Foreskin fibroblast (primary cell): ENCODE measurements at places on chromosomes 16 and 17.

GRCh38 chr16:87679593-87680271 lies 77.4 kb downstream of the JPH3 start:
- no peak for DNase-seq

- DNase-seq = no peak
These were observed 4.9 kb upstream of the RASD1 start for GRCh38 chr17:17500999-17501605.

GRCh38 chr17:55056526-55056925 lies 88.0 kb downstream of the STXBP4 start:
- DNase-seq = peak; percentile 4

DNA sequence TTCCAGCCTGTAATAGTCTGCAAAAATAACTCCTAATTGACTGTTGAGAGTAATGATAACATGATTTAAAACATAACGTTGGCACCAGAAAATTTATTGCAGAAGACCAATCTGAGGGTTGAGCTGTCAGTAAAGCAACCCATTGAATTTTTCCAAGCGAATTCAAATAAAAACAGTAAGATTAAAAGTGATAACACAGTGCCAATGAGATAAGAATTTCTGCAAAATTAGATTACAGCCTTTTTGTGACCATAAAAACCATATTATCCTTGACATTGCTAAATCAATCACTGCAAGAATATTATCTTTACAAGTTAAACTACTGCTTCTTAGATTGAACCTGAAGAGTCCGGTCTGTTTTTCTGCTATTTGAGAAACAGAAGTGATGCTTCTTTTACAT lies 341.4 kb downstream of the CDH11 start:
- no peak for DNase-seq

DNA sequence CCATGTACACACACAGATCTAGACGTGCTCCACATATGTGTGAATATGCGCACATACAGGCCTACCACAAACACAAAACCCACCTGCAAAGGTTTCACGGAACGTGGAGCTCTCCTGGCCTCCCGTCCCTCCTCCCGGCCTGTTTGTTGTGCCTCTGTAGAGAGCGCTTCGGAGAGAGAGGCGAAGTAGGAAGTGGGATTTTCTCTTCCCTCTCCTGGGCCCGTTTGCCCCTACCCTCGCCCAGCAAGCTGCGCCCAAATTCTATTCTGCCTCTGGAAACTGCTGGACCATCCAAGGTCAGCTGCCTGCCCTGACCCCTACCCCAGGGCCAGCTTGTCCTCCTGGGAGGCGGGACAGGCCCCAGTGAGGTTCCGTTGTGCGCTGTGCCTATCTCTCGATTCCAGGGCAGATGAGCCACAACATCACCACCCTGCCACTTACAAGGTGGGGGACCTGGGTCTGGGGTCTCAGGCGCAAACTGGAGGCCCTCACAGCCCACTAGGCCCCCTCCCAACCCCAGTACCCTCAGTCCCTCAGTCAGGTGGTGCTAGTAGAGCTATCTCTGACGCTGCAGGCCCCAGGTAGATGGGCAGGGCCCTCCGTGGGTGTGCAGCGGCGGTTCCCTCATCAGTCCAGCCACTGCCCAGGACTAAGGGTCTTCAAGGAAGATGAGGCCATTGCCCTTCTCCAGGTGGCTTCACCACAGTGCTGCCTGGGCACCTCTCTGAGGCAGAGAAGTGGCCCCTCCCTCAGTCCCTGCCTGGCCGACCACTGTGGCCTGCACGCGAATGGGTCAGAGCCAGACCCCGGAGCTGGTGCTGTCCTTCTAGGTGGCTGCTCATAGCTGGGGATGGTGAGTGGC lies 54.2 kb downstream of the BEAN1 start:
- DNase-seq = no peak

DNA sequence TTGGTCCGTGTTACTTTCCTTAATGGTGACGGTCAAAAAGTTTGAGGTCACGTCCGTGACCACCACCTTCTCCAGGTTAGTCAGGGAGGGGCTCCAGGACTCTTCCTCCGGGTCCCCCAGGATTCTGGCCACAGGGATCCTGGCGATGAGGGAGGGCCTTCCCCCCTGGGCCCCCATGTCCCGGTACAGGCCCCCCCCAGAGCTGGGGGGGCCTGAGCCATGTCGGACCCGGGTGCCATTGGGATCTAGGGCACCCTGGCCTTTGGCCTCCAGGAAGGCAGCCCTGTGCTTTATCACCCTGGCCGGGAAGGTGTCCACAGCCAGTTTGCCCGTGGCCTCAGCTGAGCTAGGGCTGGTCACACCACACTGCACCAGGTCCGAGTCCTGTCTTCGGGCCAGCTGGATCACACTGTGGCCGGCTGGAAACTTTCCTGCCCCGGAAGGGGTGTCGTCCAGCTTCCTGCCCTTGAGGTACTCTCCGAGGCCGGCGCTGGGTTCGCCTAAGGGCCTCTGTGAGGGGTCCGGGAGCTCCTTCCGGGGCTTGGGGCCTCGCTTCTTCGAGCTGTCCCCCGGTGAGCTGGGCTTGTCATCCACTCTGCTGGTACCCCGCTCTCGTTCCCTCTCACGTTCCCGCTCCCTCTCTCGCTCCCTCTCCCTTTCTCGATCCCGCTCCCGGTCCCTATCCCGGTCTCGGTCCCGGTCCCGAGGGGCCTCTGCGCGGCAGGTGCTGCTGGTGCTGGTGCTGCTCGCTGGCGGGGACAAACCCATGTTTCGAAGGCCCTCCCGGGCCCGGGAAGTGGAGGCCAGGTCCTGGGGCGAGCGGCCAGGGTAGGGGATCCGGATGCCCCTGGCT lies 2.0 kb downstream of the CBX8 start:
- DNase-seq = no peak

GRCh38 chr17:83174362-83175118 lies 95.1 kb downstream of the METRNL start:
- DNase-seq = no peak

DNA sequence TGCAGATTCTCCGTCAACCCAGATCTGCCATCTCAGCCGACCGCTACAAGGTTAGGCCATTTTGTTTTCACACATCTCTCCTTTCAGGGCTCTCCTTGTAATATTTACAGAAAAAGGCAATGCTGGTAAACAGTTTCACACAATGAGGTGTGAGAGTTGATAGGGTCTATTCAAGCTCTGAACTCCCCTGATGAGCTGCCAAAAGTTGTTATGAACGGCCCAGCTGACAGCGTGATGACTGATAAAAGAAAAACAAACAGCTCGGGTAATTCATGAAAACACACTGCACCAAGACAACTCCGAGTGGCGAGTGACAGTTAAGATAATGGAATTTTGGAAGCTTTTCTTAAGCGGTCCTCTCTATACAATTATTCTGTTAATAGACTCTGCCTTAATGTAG lies 68.1 kb upstream of the IRX5 start:
- no peak for DNase-seq

- DNase-seq = no peak
These were observed 128.4 kb downstream of the ANKRD11 start for GRCh38 chr16:89361751-89362539.

DNA sequence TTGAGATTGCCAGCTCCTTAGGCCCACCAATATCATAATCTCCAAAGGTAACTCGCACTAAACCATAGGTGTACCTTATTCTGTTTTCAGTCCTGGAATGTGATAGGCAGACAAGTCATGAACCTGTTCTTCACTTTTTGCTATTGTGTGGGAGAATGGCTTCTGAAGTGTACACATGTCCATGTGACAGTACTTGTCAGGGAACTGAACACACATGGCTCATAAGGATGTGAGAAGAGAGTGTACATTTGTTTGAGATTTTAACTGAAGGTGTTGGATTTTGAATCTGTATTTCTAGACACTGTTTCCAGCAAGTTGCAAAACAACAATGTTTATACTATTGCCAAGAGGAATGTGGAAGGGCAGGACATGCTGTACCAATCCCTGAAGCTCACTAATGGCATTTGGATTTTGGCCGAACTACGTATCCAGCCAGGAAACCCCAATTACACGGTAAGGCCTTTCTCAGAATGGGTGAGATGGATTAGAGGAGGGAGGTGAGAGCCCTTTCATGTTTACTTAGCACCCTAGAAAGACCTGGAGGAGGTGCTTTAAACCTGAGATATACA lies 14.5 kb upstream of the RASL10B start:
- peak; percentile 60 for DNase-seq

DNA sequence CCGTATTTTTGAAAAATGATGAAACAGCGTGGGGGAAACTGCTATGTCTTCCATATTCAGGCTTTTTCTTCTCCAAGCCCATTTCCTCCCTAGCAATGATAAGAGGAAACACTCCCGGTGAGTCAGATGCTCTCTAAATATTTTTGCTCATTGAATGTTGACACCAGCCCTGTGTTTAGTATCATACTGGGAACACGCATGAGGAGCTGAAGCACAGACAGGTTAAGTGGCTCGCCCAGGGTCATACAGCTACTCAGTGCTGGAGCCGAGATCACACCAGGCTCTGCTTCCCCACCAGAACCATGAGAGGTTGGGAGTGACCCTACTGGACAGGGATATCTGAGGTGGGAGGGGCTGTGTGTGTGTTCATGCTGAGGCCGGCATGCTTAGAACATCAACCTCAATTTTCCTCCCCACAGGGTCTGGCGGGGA lies 37.8 kb upstream of the ADGRG1 start:
- DNase-seq = peak; percentile 56

GRCh38 chr16:66741950-66742808 lies 9.2 kb downstream of the DYNC1LI2 start:
- DNase-seq = peak; percentile 11

- DNase-seq = peak; percentile 46
These were observed 507 bp downstream of the SERPINF1 start for GRCh38 chr17:1762233-1762900.

- no peak for DNase-seq
These were observed at the start of gene GDPD3 for GRCh38 chr16:30113031-30113710. Gene GDPD3, minus strand, starts transcription at chr16:30113537. Its CDS starts 59 bp downstream, at chr16:30113478.

- no peak for DNase-seq
These were observed 20.1 kb upstream of the DLX3 start for GRCh38 chr17:50015146-50015545.

DNA sequence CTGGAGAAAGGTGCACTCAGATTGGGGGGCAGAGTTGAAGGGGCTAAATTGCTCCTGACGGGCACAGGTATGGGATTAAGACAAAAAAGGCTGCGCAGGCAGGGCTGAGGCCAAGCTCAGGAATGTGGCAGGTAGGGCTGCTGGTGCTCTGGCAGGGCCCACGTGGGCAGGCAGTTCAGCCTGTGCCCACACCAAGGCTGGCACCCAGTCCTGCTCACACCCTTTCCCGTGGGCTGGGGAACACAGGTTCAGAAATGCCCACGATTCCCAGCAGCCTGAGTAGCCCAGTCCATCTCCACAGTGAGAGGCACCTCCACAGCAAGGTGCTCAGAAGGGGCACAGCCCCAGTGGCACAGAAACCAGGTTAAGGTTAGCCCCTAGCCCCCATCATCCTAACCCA lies 4.4 kb downstream of the HDAC5 start:
- DNase-seq = no peak

DNA sequence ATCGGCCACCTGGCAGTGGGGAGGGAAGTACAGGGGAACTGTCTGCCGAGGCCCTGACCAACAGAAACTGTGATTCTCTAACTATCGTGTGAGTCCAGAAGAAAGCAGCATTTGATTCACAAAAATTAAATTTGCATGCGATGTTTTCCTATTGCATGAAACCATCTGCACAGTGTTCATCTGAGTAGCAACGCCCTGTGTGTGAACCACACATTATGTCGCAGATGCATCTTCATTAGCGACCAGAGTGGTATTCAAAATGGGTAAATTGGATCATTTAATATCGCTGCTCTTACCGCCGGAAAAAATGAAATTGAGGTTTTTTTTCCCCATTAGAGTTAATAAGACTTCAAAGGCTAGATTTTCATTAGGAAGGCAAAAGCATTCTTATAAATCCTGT lies 260.6 kb downstream of the ABCC12 start:
- DNase-seq = no peak

DNA sequence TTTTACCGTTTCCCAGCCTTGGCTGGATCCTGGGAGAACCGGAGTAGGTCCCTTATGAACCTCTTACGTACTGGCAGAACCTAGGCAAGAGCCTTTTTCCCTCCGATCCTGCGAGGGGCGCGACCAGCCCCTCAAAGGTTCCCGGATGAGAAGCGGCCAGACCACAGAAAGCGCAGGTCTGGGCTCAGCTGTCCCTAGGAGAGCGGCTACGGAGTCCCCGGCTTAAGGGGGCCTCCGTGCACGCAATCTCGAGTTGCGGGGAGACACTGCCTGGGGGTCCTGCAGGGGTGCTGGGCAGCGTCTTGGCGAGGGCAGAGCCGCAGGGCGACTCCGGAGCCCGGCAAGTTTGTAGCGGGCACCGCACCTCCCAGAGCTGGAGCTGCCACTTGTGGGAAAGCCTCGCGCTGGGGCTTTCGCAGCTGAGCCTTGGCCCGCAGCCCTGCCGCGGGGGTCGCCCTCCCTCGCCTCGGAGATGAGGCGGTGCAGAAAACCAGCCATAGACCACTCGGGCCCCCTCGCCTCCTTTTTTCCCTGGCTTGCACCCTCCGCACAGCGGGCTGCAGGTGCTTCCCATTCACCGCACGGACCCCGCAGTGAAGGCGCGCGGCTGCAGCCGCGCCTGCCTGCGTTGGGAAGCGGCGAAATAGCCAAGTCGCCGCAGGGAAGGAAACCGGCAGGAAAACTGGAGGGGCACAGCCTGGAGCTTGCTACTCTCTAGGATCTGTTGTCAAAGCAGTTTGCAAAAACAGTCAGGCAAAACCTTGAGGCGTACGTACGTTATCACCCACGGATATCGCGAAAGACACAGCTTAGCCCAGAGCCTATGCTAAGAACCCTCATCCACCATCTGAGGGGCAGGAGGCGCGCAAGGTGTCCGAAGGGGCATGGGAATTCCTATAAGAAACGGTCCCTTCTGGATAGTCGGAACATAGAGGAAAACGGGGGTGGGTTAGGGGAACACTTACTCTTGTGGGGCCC lies 834 bp downstream of the CDH8 start:
- no peak for DNase-seq

GRCh38 chr17:19943026-19943425 lies 34.6 kb downstream of the AKAP10 start:
- no peak for DNase-seq

- no peak for DNase-seq
These were observed 6.8 kb upstream of the ANKS4B start for GRCh38 chr16:21226749-21227148.

GRCh38 chr16:79229361-79229760 lies 371.2 kb downstream of the MAF start:
- DNase-seq = no peak

- DNase-seq = peak; percentile 92
These were observed 54.8 kb downstream of the SPECC1 start for GRCh38 chr17:20063665-20064648.

- DNase-seq = no peak
These were observed 775.2 kb upstream of the RBFOX1 start for GRCh38 chr16:6557353-6558023.

DNA sequence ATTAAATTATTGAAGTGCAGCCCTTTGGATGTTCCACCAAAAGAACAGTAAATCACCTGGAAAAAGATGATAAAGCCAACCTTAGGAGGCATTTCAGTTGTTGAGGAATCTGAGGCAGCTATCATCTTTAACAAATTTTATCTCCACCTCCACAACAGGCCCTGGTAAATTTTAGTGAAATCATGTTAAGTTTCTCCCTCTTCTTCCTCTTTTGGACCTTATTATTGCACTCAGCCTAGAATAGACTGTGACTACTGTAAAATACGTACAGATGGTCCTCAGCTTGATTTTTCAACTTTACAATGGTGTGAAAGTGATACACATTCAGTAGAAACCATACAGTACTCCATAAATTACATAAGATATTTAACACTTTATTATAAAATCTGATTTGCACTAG lies 90.3 kb downstream of the USP32 start:
- no peak for DNase-seq
